Left cardiac atrium (tissue), 4 donors: ENCODE measurements at places on chromosomes 3 and 15. TPM values are rescaled to one million over a fixed set of nuclear protein-coding genes. Genes with fewer than 3 reads are reported as not detected.

DNA sequence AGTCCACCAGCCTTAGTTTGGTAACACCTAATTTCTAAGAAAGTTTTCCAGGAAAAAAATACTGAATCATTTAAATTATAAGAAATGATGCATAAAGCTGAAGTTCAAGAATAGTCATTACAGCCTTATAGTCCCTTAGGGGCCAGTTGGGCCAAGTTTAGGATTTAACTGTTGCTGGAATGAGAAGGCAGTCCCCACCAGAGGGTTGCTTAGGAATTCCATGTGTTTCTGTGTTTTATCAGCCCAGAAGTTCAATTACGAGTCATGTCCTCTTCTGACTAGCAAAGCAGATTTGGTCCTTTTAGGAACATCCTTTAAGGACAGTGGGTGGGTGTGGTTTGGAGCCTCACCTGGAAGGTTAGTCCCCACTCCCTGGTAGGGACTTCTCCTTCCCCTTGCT lies 57.0 kb upstream of the NR2E3 start:
- no peak for DNase-seq

CCDC33 gene
- not detected for total RNA-seq

- no peak for DNase-seq
Observed at GRCh38 chr3:179063945-179064560, 7.6 kb downstream of the ZMAT3 start.

ASB14 gene
- total RNA-seq = not detected

MST1R gene
- total RNA-seq = 1.8 TPM
